ENCODE measurements at places on chromosomes 7 and 10. TPM values are rescaled to one million over a fixed set of nuclear protein-coding genes. Genes with fewer than 3 reads are reported as not detected.

DNA sequence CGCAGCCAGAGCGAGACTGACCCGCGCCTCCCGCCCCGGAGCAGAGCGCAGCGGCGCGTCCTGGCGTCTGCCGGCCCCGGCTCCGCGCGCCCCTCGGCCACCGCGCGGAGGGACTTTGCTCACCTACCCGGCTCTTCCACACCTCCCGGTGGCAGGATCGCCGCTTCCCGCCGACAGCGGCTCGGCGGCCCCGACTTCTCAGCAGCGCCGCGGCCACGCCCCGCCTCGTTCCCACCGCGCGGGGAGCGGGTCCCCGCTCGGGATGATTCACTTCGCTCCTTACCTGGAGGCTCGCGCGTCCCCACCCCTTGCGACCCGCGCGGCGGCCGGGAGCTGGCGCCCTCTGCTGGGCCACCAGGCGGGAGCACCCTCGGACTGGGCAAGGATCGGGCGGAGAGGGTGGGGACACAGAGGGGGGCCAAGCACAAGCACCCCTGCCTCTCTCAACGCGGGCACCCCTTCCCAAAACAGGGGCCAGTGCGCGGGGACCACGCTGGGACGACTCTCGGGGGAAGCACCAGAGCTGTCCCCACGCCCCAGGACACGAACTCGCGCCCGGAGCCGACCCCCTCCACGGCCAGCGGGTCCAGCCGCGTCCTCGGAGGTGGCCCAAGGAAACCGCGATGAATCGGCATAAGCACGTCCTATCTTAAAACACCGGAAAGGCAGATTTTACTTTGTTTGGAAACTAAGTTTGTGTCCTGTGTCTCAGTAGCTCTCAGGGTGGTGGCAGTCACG lies 101.0 kb upstream of the SVIL start:
- DNase-seq: peak; percentile 87

- DNase-seq: peak; percentile 15
Measured at GRCh38 chr10:57983281-57983791, 284.4 kb downstream of the IPMK start.

DNA sequence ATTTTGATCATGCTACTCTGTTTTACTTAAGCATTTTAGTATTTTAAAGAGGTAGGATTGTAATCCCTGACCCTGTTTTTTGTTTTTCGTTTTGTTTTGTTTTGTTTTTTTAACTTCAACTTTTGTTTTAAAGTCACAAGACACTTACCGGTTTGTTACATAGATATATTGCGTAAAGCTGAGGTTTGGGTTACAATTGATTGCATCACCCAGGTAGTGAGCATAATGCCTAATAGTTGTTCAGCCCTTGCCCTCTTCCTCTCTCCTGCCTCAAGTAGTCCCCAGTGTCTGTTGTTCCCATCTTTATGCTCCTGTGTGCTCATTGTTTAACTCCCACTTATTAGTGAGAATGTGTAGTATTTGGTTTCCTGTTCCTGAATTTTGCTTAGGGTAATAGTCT lies 93.1 kb upstream of the TEX47 start:
- DNase-seq: no peak

DNA sequence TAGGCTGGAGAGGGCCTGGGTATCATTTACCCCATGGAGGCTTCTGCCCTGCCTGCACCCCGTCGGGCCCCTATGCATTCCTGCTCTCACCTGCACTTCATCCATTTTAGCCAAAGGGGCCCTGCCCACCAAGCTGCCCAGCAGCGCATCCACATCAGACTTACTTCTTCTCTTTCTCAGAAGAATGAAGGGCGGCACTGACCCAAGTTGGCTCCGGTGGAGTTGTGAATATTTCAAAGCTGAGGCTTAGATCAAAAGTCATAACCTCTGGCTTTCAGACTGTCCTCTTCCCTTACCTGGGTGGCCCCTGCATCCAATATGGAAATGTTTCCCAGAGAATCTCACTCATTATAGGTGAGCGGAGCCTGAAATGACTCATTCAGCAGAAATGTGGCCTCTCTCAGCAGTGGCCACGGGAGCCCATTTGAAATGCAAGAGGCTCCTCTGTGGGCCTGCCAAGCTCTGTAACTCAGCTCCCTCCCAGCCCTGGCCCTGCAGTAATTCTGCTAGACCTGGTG lies 117.6 kb upstream of the TCF7L2 start:
- peak; percentile 29 for DNase-seq

- DNase-seq: no peak
Measured at GRCh38 chr7:78493401-78493800, 694.8 kb downstream of the PHTF2 start.

GRCh38 chr10:115953281-115953680 lies 319.7 kb downstream of the GFRA1 start:
- no peak for DNase-seq

DNA sequence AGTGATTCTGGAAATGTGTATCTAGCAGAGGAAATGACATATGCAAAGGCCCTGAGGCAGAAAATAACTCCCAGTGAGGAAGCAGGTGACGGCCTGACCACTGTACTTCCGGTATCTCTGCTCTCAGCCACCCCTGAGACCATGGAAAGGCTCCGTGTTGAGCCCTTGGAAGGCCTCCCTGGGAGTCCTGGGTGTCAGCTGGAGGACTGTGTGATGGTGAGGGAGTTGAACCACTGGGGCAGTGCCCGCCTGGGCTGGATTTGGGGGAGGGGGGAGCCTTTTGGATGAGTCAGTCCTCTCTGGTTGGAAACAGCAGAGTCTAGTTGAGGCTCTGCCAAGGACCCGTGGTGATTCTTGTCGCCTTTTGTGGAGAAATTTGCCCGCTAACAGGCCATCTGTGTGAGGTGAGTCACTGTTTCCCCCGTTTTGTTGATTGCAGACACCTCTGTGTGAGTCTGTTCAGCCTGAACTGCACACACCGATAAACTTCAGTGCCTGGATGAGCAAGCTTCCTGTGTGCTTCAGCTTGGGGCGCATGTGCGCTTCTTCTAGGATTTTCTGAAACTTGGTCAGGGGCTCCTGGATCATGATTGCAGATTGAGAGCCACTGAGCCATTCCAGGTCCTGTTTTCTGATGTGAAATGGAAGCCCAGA lies 98.6 kb downstream of the GRK5 start:
- peak; percentile 97 for DNase-seq

GRCh38 chr10:61896854-61897661 lies 4.4 kb upstream of the ARID5B start:
- peak; percentile 39 for DNase-seq

- DNase-seq: no peak
Measured at GRCh38 chr10:109875151-109875568, 48.2 kb downstream of the XPNPEP1 start.

DNA sequence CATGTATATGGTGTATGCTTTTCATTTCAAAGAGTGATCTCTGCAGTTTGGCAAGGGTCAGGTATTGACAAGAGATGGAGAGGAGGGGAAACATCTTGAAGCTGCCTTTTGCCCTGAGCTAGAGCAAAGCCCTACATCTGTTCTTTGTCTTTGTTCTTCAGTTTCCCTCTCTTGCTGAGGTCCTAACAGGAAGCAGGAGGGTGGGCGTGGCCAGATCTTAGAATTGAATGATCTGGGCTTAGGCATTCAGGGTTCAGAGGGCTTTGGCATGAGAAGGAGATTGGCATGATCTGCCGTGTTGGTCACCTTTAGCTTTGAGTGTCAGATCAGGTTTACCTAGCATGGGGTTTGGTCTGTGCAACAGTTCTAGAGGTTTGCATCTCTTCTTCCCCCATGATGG lies 41.3 kb downstream of the LRMDA start:
- no peak for DNase-seq

DNA sequence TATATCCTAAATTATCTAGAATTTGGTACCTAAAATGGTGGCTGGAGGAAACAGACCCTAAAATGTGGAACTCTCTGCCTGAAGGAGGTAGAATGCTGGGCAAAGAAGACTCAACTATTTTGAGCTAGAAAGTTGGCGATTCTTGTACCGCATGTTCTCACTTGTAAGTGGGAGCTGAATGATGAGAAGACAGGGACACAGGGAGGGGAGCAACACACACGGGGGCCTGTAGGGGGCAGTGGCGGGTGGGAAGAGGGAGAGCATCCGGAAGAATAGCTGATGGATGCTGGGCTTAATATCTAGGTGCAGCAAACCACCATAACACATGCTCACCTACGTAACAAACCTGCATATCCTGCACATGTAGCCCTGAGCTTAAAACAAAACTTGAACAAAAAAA lies 250.6 kb downstream of the CALN1 start:
- DNase-seq: peak; percentile 13

The LIPK gene
- not detected for total RNA-seq

The MMP21 gene
- not detected for total RNA-seq

The NPY4R gene
- total RNA-seq: not detected

The TRPV5 gene
- not detected for total RNA-seq

The MKX gene
- total RNA-seq: 0.39 TPM

The AHR gene
- total RNA-seq: 91.9 TPM

The NPFFR1 gene
- total RNA-seq: not detected

The CABCOCO1 gene
- 0.57 TPM for total RNA-seq
